Activated CD8-positive, alpha-beta T cell treated with anti-CD3 and anti-CD28 coated beads, Interleukin-2, amount 10 ng/mL, durations not matched to agents 7 days and 5 days (primary cell): ENCODE measurements at places on chromosomes 12 and 14. TPM values are rescaled to one million over a fixed set of nuclear protein-coding genes. Genes with fewer than 3 reads are reported as not detected.

The FGD4 gene
- total RNA-seq: 0.68 TPM

The GPD1 gene
- 0.23 TPM for total RNA-seq

DNA sequence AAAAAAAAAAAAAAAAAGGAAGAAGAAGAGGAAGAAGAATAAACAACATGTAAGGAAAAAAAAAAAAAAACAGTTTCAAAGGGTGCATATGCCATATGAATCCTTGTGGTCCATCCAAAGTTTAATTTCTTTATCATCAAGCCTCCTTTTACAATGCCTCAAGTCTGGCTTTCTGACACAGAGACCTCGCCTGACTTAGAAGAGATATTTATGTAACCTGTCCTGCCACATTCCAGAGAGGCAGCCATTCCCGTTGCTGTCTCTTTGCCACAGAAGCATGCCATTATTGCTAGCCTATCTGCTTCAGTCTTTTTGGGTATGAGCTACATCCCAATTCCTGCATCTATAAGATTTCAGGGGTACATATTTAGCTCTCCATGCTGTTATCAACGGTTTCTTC, 596.7 kb upstream of the ATP2B1 start:
- DNase-seq: no peak
- H3K4me1 ChIP-seq: no peaks in the 10 kb centered on the region

DNA sequence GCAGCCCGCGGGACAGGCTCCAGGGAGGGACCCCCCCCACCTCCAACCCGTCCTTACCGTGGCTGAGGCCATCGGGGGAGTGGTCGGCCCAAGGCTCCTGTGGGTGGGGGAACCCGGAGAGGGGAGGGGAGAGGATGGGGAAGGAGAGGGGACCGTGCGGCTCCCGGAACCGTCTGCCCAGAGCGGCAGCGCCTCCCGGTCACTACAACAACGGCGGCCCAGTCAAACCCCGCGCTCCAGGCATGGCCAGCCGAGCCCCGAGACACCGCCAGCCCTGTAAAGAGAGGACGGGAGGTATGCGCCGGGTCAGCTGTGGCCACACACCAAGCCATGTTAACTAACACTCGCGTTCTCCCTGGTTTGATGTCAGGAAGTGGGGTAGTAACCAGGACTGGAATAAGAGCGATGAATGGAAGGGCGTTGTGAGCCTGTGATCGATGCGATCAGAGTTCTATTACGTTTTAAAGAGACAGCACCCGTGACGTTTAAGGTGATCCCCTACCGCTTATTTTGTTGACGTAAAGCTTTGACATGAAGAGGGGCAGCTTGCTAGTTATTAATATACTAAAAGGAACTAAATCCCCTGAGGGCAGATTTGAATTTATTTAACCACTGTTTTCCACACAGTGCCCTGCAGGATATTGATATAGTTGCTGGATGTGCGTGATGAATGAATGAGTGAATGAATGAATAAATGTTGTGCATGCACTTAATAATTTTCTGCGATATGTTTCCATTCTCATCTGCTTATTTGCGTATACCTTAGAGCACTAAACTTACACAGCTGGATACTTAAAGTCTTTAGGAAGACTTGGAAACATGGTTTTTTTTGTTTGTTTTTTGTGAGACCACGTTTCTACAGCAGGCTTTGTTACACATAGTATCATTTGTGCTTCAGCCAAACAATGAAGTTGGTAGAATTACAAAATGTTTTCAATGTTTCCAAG, at the start of gene POC1B:
POC1B (minus strand) TSS at position 224 of the 947 bp plus-strand sequence; CDS start at position 72, 152 bp downstream.
- peaks cover 67% of the 10 kb centered on the region for H3K4me1 ChIP-seq
- peaks cover 49% of the 10 kb centered on the region for H3K36me3 ChIP-seq
- peak within 1 kb of the TSS; percentile 89 for H3K4me3 ChIP-seq
- DNase-seq: peak; percentile 80
- peak within 1 kb of the TSS; percentile 98 for H3K27ac ChIP-seq
- H3K27me3 ChIP-seq: no peaks in the 10 kb centered on the region

DNA sequence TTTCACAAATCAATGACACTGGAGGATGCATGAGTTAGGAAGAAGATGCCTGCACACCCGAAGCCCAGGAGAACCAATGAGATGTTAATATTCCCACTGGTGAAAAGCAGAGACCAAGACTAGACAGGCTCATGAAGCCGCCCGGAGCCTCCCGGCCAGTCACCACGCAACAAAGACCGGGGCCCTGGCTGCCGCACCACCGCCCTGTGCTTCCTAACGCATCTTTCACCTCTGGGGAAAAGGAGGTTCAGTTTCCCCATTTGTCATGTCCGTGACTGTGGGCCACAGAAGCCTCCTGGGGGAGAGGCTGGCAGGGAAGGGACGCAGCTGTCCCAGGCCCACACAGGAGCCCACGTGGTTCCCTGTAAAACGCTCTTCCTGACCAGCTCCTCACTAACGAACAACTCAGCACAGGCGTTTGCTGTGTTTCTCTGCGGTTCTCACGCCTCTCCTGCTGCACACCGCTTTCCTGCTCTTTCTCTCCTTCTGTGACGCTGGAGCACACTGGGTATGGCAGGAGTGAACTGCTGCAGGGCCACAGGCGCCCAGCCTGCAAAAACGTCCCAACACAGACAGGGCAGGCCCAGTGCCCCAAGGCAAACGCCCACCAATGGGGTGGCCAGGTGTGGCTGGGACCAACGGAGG, 10.8 kb downstream of the RIMBP2 start:
- H3K36me3 ChIP-seq: no peaks in the 10 kb centered on the region
- H3K27me3 ChIP-seq: no peaks in the 10 kb centered on the region
- H3K4me1 ChIP-seq: no peaks in the 10 kb centered on the region
- no peak overlapping the region for H3K4me3 ChIP-seq

GRCh38 chr14:90273532-90273931, 17.2 kb downstream of the PSMC1 start:
- peaks cover 8% of the 10 kb centered on the region for H3K4me1 ChIP-seq
- peaks cover 52% of the 10 kb centered on the region for H3K36me3 ChIP-seq
- no peak overlapping the region for H3K27ac ChIP-seq
- DNase-seq: no peak
- H3K4me3 ChIP-seq: no peak overlapping the region

DNA sequence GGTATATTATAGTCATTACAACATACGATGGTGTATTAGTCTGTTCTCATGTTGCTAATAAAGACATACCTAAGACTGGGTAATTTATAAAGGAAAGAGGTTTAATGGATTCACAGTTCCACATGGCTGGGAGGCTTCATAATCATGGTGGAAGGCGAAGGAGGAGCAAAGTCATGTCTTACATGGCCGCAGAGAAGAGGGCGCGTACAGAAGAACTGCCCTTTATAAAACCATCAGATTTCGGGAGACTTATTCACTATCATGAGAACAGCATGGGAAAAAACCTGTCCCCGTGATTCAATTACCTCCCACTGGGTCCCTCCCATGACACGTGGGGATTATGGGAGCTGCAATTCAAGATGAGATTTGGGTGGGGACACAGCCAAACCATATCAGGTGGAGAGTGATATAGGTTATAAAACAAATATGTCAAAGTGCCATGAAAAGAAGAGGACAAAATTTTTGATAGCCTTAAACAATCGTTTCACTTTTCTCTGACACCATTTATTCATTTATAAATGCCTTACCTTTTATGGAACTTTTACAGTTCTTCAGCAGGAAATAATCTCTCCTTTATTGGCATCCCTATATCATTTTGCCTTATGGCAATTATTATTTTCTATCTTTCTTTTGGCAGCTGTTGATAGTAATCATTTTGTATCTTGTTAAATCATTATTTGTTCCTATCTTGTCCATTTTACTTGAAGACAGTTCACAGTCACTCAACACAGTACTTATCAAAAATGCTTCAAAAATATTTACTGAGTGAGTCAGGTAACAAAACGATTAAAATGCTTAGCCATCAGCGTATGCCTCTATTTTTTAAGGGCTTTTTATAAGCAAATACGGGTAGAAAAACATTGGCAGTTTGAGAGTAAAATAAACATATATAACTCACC, 196.0 kb downstream of the RAD51B start:
- DNase-seq: no peak
- no peak overlapping the region for H3K4me3 ChIP-seq
- no peaks in the 10 kb centered on the region for H3K36me3 ChIP-seq

The MYBPC1 gene
- not detected for total RNA-seq

DNA sequence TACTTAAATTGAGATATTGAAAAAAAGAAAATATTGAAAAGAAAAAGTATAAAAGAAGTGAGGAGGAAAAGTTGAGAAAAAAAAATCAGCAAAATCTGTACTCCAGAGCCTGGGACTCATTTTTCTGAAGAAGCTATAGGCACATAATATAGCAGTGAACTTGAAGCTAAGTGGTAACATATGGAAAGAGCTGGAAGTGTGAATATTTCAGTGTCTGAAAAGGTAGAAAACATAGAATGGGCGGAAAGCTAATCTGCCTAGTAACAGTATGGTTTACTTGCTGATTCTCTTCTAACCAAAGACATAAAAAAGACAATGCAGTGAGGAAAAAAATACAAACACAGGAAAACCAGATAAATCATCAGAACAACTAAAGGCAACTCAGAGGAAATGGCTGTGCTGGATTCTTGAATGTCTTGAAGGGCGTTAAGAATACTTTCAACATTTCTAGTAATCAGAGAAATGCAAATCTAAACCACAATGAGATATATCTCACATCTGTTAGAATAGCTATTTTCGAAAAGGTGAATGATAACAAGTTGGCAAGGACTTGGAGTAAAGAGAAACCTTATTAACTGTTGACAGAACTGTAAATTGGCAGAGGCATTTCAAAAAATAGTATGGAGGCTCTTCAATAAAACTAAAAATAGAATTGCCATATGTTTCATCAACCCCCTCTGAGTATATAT, 784.6 kb downstream of the LRFN5 start:
- H3K4me1 ChIP-seq: no peaks in the 10 kb centered on the region
- H3K4me3 ChIP-seq: no peak overlapping the region
- H3K36me3 ChIP-seq: no peaks in the 10 kb centered on the region

The A2M gene
- not detected for total RNA-seq

The KCNK10 gene
- not detected for total RNA-seq

The PAPOLA gene
- total RNA-seq: 166 TPM

- DNase-seq: no peak
- H3K27ac ChIP-seq: no peak overlapping the region
- H3K36me3 ChIP-seq: no peaks in the 10 kb centered on the region
- no peak overlapping the region for H3K4me3 ChIP-seq
- peaks cover 1% of the 10 kb centered on the region for H3K4me1 ChIP-seq
- no peaks in the 10 kb centered on the region for H3K27me3 ChIP-seq
These were observed 102.5 kb upstream of the PRICKLE1 start for GRCh38 chr12:42691991-42692557.

The ESR2 gene
- total RNA-seq: 0.16 TPM

- peaks cover 7% of the 10 kb centered on the region for H3K4me1 ChIP-seq
- H3K27ac ChIP-seq: no peak overlapping the region
- no peaks in the 10 kb centered on the region for H3K36me3 ChIP-seq
- no peak for DNase-seq
These were observed 20.5 kb upstream of the TMCC3 start for GRCh38 chr12:94670898-94671297.

- no peaks in the 10 kb centered on the region for H3K36me3 ChIP-seq
- H3K4me3 ChIP-seq: no peak overlapping the region
- no peak for DNase-seq
These were observed 200.2 kb downstream of the TSPAN9 start for GRCh38 chr12:3277306-3277943.

DNA sequence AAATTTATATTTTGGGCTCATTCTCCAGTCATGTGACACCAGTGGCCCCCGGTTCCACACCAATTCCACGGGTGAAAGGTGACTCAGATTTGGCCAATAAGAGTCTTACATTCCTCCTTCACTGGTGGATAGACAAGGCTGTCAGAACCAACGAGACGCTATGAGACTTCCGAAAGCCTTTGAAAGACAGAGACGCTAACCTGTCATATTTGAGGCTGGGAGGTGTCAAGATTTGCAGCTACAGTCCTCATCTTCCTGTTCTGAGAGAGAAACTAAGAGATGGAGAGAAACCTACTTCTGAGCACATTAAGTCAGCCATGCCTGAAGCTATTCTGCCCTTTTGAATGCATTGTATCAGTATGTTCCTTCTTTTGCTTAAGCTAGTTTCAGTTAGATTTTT, 171.2 kb downstream of the FLRT2 start:
- H3K4me3 ChIP-seq: no peak overlapping the region
- DNase-seq: no peak
- H3K36me3 ChIP-seq: no peaks in the 10 kb centered on the region
- H3K27ac ChIP-seq: no peak overlapping the region
- H3K4me1 ChIP-seq: no peaks in the 10 kb centered on the region
- H3K27me3 ChIP-seq: no peaks in the 10 kb centered on the region

The FOXG1 gene
- total RNA-seq: not detected

The CIROP gene
- not detected for total RNA-seq

GRCh38 chr12:93825931-93826555, 148.9 kb downstream of the CRADD start:
- no peak overlapping the region for H3K4me3 ChIP-seq
- no peak overlapping the region for H3K27ac ChIP-seq
- H3K27me3 ChIP-seq: no peaks in the 10 kb centered on the region
- no peaks in the 10 kb centered on the region for H3K36me3 ChIP-seq
- H3K4me1 ChIP-seq: no peaks in the 10 kb centered on the region

DNA sequence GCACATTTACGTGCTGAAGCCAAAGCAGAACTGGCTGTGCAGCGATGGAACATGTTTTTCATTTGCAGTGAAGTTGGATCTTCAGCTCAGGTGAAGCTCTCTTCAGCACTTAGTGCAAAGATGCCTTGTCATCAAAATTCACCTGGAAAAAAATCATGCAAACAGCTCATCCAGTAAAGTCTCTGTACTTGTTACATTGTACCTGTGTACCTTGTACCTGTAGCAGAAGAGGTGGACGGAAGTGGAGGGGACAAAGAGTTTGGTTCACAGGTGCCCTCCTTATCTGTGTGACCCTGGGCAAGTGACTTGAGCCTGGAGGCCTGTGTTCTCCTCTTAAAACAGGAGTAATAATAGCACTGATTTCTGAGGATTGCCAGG, 54.0 kb downstream of the ADGRD1 start:
- H3K4me1 ChIP-seq: no peaks in the 10 kb centered on the region
- no peaks in the 10 kb centered on the region for H3K36me3 ChIP-seq
- no peak overlapping the region for H3K4me3 ChIP-seq
- no peak for DNase-seq

- H3K27ac ChIP-seq: no peak overlapping the region
- no peaks in the 10 kb centered on the region for H3K27me3 ChIP-seq
- no peak for DNase-seq
- H3K4me1 ChIP-seq: no peaks in the 10 kb centered on the region
These were observed 239.3 kb downstream of the MED13L start for GRCh38 chr12:116037941-116038837.

DNA sequence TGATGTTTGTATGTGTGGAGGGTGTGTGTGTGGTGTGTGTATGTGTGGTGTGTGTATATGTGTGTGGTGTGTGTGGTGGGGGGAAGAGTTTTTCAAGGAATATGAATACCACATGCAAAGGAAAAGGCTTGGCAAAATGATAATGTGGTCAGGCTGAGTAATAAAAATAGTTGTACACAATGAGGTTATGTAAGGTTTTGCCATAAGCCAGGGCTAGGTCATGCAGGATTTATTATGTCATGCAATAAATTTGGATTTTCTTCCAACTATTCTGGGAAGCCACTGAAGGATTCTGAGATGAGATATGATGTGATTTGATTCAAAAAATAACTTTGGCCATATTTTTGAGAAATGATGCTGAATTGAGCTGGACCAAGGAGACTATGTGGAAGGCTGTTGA, 1191.6 kb upstream of the SEL1L start:
- no peak overlapping the region for H3K27ac ChIP-seq
- H3K4me3 ChIP-seq: no peak overlapping the region
- H3K36me3 ChIP-seq: no peaks in the 10 kb centered on the region
- DNase-seq: no peak
- H3K4me1 ChIP-seq: no peaks in the 10 kb centered on the region
- H3K27me3 ChIP-seq: no peaks in the 10 kb centered on the region

The AKAP5 gene
- 1.9 TPM for total RNA-seq
